Ureter (tissue), 1 donor: ENCODE measurements at places on chromosomes 4 and X. TPM values are rescaled to one million over a fixed set of nuclear protein-coding genes. Genes with fewer than 3 reads are reported as not detected.

- DNase-seq: no peak
Observed at GRCh38 chr4:49000806-49001205, 14.7 kb downstream of the CWH43 start.

DNA sequence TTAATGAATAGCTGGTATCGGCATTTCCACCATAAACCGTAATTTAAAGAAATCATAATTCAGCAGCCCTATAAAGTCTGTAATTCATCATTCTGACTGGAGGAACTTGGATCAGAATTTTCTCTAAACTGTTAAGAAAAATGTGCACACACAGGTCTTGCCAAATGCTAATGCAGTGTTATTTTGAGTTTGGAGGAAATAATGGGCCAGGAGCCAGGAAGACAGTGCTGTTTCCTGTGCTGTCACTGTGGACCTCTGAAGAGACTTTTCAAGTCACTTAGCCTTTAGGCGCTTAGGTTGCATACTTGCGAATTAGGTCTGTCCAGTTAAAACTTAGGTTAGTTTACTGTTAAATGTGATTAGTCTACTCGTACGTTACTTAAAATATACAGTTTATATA, 137.5 kb upstream of the ANXA3 start:
- DNase-seq: no peak

GRCh38 chr4:141346144-141346543, 125.4 kb downstream of the ZNF330 start:
- no peak for DNase-seq

Gene NXF2B
- not detected for total RNA-seq
